ENCODE measurements at places on chromosomes 5 and 9.

GRCh38 chr9:26760675-26761074 is 131.9 kb downstream of the CAAP1 start:
- DNase-seq: no peak

- no peak for DNase-seq
These were observed 267.5 kb downstream of the SLF1 start for GRCh38 chr5:94885931-94886330.

DNA sequence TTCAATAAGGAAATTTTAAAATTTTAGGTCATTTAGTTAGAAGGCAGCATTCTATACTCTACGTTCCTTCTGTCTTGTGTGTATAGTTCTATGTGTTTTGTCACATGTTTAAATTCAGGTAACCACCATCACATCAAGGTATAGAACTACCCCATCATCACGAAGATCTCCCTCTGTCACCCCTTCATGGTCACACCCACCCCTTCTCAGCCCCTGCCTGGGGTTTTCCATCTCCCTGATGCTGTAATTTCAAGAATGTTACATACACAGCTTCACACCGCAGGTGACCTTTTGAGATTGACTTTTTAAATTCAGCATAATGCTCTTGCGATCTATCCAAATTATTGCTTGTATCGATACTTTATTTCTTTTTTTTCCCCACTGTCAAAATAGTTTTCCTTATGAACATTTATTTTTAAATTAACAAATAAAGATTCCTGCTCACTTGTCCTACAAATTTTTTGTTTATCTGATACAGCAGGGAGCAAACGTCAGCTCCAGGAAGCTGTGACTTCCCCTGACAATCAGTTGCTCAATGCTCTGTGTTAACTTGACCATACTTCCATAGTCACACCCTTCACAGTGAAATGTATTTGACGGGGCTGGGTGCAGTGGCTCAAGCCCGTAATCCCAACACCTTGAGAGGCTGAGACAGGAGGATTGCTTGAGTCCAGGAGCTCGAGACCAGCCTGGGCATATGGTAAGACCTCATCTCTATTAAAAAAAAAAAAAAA is 10.2 kb downstream of the BTNL8 start:
- DNase-seq: no peak

- DNase-seq: no peak
These were observed 522.7 kb downstream of the NR2F1-AS1 start for GRCh38 chr5:93058309-93058708.

GRCh38 chr9:136821826-136822544 is 14.2 kb downstream of the RABL6 start:
- no peak for DNase-seq

DNA sequence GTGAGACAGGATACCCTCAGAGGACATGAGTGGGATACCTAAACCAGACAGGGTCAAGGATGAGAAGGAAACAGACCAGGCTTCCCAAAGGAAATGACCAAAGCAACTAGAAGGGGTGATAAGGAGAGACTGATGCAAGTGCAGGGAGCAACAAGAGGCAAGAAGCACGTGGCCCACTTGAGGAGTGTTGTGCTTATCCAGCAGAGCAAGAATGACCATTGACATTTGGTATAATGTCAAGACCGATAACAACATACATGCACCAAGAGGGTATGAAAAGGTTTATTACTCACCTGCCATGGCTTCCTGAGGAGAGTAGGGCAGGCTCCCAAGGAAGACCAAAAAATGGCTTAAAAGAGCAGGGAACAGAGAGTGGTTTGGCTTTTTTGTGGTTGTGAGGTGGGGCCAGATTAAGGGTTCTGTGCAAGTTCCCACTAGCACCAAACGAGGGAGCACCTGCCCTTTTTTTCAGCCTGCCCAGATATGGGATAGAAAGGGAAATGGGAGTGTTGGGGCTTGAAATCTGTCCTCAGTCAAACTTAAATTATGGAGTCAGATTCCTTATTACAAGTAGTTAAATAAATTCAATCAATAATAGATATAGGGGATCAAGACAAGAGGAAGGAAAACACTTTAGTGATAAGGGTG is 513.6 kb downstream of the RASEF start:
- DNase-seq: no peak

GRCh38 chr5:153777681-153778581 is 260.8 kb downstream of the FAM114A2 start:
- DNase-seq: no peak

- DNase-seq: no peak
These were observed 7.5 kb upstream of the RAPGEF1 start for GRCh38 chr9:131747352-131747751.

DNA sequence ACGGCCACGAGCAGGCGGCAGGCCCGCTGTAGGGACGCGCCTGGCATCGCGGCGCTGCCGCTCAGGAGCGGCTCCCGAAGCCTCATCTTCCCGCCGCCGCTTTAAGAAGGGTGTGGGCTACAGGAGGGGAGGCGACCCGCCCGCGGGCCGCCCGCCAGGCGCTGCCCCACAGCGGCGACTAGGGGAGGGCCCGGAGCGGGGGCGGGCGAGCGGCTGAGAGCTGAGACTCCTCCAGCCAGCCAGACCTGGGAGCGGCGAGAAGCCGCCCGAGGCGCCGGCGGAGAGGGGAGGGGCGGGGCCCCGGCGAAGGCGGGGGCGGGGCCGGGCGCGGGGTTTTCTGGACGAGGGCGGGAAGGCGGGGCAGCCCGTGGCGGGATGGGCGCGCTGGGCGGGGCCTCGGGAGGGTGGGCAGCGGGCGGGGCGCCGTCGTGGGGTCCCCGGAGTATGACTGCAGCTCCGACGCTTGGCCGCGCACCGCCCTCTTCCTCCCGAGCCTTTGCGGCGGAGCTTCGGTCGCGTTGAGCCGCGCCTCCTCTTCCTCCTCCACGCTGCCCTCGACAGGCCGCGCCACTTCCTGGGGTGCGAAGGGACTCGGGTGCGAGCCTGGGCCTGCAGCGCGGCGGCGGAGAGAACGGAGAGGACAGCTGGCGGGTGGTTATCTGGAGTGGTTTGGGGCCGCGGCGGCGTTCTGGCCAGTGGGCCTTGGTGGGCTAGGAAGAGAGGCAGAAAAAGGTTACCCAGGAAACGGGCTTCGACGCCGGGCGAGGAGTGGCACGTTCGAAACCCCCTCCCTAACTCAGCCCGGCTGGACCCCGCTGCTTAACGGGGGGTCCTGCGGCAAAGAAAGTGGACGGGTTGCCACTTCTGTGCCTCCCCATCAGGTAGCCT is at the start of gene B4GALT1:
Gene B4GALT1 (minus strand): TSS at position 253 of the 888 bp plus-strand sequence. CDS start 167 bp downstream, at position 86.
- peak; percentile 96 for DNase-seq

GRCh38 chr5:73120222-73121118 is at the start of gene TMEM171:
Gene TMEM171, plus strand, starts transcription at chr5:73120575. Its CDS starts 2,799 bp downstream, at chr5:73123374.
- DNase-seq: no peak

DNA sequence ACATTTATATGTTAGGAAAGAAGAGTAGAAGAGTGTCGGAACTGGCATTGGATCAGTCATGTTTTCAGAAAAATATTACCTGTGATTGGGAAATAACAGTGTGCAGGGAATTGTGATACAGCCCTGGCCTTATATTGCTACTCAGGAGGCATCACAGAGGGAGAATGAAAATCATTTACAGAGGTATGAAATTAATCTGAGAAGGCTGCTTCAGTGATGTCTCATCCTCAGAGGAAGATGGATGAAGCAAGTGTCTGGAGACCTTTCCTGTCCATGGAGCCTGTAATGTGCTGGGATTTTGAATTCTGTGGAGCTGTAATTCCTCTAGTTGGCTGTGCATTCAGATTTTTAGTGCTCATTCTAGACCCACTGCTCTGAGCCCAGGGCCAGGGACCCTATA is 3.8 kb downstream of the ACTBL2 start:
- DNase-seq: no peak

- DNase-seq: no peak
These were observed 13.0 kb upstream of the GLIPR2 start for GRCh38 chr9:36123515-36123914.

- DNase-seq: no peak
These were observed 142.2 kb downstream of the SNX18 start for GRCh38 chr5:54659700-54660131.

DNA sequence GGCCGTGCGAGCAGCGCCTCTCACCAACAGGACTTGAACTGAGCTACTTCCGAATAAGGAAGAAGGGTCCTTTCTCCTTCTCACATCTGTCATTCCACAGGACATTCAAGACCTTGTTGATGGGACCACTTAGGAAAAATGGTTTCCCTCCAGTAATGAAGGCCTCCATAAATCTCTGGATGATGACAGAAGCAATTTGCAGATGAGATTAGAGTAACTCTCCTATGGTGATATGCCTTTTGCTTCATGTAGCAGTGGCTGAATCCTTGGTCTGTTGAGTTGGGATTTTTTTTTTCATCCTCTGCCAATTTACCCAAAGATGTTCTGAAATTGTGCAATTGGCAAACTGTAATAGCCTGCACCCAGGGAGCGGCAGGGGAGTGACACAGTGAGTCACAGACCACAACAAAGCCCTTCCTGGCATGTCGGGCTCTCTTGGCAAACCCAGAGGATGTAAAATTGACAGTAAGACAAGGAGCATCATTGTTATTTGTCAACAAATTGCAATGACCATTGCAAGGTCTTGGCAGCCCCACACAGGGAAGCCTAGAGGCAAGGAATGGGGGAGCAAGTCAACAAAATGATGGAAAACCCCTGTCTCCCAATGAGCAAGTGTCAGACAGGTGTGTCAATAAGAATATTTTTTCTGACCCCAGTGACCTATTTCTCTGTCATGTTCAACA is 275.9 kb downstream of the ACTL7B start:
- DNase-seq: no peak

- DNase-seq: no peak
These were observed 114.4 kb downstream of the ROR2 start for GRCh38 chr9:91835632-91836031.

- no peak for DNase-seq
These were observed 2.2 kb downstream of the DNAJC25 start for GRCh38 chr9:111633389-111633736.

GRCh38 chr9:7606591-7606990 is 193.0 kb downstream of the DMAC1 start:
- no peak for DNase-seq

GRCh38 chr5:54243483-54244080 is 66.8 kb downstream of the ARL15 start:
- DNase-seq: peak; percentile 49

DNA sequence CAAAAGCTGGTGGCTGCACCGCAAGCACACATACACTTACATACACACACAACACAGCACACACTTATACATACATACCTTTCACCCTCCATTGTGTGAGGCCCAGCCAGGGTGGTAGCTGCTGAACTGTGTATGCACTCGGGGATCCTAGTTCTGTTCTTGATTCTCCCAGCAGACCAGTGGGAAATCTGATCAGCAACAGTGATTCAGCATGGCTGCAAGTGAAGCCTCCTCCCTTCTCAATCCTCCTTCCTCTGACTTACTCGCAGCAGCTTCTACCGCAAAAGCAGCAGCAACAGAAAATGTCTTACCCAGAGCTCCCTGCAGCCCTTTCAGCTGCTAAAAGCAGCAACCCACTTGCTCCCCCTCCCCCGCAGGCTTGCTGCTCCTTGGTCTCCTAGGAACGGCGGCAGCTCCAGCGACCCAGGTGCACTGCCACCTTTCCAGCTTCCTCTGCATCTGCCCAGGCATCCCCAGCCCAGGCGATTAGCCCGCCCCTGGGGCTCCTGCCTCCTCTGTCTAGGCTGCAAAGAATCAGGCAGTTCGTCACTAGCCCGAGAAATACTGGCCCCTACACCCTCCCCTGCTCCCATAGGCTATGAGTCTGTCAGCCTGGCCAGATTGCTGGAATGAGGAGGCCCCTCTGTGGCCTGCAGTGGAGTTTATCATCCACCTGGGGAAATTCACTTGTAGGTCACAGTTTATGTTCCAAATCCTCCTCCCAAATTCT is at the start of gene KLHL3:
Gene KLHL3 (minus strand): TSS at position 535 of the 730 bp plus-strand sequence. CDS start 443 bp downstream, at position 92.
- DNase-seq: peak; percentile 49

- peak; percentile 40 for DNase-seq
These were observed 49.2 kb downstream of the EBF1 start for GRCh38 chr5:159050316-159051143.

GRCh38 chr5:135559354-135559753 is 19.4 kb downstream of the CXCL14 start:
- no peak for DNase-seq

- DNase-seq: no peak
These were observed 764 bp downstream of the PCDHA11 start for GRCh38 chr5:140869555-140869886.

DNA sequence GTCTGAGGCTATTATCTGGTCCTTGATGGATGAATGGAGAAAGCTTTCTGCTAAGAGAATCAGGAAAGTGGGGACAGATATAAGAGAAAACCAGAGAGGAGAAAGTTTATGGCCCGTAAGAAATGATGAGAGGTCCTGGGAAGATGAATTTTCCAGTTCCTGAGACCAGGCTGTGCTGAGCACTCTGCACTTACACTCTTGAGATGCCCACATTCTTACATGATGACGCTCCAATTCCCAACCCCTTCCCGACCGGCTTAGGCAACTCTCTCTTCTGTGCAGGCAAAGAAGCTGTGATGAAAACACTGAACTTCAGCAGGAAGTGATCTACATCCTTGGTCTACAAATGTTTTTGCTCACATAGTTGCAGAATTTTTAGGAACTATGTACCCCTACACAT is 417.0 kb downstream of the ARHGEF28 start:
- DNase-seq: no peak

DNA sequence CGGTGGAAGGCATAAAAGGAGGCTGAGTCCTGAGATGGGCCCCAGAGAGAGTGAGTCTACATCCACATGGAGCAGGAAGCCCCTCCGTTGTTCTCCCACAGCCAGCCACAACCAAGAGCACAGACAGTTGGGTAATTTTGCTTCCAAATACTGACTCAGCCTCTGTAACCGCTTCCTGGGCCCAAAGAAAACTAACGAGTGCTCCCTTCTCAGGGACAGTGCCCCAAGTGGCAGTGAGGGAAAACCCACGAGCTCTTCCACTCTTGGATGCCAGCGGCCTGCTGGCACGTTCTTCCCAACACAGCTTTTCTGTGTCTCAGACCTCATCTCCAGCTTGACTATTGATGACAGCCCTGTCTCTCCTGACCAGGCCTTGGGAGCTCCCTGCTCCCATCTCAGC is 207.6 kb downstream of the FSTL4 start:
- DNase-seq: no peak

Data from GM13976 (cell line).